Neural progenitor cell (in vitro differentiated cells): ENCODE measurements at places on chromosomes 3 and 15.

DNA sequence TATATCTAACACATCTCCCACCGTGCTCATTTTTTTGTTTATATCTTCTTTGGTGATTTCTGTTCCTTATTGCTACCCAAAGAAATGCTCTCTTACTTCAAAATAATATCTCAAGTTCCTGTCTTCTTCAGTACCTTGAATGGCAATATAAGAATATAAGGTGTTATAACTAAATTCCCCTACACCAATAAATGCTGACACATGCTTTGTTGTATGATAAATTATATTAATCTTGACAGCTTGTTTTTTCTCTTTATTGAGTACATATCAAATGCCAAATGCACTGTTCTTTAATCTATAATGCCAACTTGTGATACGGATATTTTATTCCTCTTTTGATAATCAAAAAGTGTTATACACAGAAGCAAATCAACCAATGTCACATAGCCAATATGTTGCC, 540.3 kb downstream of the PYDC2 start:
- no peak for DNase-seq

- no peak for DNase-seq
Measured at GRCh38 chr15:66981771-66982170, 83.6 kb upstream of the SMAD3 start.

GRCh38 chr3:98457543-98457942, 5.5 kb upstream of the OR5K1 start:
- no peak for DNase-seq

GRCh38 chr3:39405687-39406367, 693 bp upstream of the RPSA start:
- DNase-seq = no peak

DNA sequence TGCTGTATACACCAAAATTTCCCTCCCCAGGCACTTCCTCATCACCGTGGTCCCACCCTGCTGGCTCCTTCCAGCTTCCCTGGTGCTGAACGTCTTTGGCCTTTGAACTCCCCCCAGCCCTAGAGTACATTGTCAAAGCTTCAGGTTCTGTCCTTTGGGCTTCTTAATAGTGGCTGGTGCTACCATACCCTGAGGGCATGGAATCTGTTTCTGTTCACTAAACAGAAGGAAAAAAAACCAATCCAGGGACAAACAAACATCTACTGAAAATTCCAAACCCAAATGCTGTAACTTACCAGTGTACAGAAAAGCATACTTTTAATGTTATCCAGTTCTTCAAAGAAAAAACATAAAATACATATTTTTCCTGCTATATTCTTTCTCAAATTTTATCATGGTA, 148.7 kb downstream of the MYLK start:
- DNase-seq = no peak

- no peak for DNase-seq
Measured at GRCh38 chr15:60912984-60913697, 316.0 kb downstream of the RORA start.

DNA sequence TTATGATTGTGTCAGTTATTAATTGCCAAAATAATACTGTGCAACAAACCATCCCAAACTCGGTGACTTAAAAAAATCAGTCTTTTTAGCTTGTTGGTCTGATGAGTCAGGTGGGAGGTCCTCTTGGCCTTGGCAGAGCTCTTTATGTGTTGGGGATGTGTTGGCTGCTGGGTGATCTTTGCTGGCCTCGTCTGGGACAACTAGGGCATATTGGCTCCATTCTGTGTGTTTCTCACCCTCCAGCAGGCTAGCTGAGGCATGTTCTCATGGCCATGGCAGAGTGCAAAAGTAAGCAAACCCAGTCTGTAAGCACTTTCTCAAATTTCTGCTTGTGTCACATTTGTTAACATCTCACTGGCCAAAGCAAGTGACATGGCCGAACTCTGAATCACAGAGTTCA, 251.6 kb downstream of the RPLP1 start:
- no peak for DNase-seq

- DNase-seq = no peak
Measured at GRCh38 chr15:63218100-63218808, 28.8 kb downstream of the RAB8B start.

GRCh38 chr15:67769497-67770357, 55.6 kb upstream of the SKOR1 start:
- no peak for DNase-seq

DNA sequence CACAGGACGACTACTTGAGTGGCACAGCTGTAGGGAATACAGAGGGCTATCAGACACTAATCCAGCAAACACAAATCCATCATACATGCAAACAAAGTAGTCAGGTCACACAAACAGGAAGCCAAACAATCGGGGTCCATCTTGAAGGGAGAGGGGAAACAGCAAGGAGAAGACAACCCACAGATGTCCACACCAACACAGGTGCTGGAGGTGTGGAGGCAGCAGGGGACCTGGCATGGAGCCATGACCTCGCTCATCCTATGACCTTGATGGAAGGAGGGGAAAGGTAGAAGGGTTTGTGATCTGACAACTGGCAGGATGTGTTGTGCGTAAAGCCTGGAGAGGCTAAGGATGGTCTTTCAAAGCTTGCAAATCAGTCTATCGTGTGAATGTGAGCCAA, 39.9 kb upstream of the SKOR1 start:
- DNase-seq = no peak

DNA sequence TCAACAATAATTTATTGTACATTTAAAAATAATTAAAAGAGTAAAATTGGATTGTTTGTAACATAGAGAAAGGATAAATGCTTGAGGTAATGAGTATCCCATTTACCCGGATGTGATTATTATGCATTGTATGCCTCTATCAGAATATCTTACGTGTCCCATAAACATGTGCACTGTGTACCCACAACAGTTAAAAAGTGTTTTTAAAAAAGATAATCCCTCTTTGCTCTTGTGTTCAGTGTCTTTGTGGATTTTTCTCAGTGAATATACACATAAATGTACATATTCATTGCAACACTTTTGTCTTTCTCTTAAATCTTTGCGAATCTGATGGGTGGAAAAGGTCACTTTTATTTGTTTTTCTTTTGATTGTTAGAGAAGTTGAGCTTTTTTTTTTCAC, 20.4 kb downstream of the YEATS2 start:
- DNase-seq = no peak

DNA sequence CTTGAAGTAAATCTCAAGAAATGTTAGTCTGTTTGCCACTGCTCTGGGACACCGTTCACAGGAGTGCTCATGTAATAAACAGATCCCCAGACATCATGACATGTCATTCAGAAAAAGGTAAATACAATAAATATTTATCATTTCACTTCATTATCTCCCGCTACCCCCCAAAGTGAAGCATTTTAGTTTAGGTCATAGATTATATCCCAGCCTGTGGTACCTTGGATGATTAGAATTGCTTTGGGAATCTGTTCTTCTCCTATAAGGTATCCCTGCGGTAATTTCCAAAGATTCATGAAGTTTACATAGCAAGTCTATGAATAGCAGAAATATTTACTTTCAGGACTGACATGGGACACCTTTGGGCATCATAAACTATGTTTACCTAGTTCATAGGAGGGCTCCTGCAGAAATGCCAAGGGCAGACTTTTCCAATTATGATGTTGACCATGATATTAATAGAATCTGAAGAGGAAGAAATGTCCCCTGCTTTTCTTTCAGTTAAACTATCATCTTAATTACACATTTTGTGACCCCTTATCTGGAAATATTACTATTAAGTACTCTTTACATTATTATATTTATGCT, 268.0 kb downstream of the NAALADL2 start:
- DNase-seq = no peak

- DNase-seq = no peak
Measured at GRCh38 chr3:700514-700913, 392.3 kb upstream of the CNTN6 start.

- DNase-seq = no peak
Measured at GRCh38 chr3:15766406-15766805, 31.4 kb downstream of the ANKRD28 start.

DNA sequence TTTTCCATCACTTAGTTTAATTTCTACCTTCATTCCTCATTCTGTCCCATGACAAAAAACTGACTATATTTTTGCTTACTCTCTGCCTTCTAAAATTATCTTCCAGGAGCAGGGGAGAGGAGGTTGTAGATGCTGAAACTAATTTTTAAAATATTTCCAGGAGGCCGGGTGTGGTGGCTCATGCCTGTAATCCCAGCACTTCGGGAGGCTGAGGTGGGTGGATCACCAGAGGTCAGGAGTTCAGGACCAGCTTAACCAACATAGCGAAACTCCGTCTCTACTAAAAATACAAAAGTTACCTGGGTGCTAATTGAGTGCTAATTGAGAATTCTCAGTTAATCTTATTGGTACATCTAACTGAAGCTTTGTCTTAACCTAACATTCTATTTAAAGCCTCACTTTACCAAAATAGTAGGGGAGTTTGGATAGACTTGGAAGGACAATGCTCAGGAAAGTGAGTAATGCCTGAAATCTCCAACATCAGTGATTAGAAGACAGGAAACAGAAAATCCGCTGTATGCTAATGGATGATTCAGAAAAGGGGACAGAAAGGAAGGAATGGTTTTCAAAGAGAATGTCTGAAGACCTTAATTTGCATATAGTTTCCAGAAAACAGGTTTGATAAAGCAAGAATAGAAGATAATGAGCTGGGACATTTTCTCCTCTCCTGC, 336.1 kb downstream of the GBE1 start:
- no peak for DNase-seq

DNA sequence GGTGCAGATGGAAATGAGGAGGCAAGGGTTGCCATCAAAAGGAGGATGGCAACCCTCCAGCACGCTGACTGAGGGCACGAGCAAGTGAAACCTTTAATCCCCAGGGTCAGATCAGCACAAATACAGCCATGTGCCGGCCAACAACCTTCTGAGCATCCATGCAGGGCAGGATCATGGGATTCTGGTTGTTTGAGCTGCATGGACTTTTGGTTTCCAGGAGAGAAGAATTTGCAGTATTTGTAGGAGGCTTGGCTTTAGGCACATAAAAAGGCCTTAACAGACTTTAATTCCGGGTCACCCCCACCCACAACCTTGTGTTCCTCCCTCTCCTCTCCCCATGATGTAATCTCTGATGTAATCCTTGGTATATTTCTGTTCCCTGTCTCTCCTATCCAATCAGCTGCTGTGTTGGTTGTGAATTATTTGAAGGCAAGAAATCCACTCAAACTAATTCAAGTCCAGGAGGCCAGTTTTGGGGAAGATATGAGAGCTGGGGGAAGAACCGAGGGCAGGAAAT, 254.3 kb downstream of the SHQ1 start:
- no peak for DNase-seq

GRCh38 chr3:18134386-18135059, 290.6 kb downstream of the SATB1 start:
- peak; percentile 66 for DNase-seq

DNA sequence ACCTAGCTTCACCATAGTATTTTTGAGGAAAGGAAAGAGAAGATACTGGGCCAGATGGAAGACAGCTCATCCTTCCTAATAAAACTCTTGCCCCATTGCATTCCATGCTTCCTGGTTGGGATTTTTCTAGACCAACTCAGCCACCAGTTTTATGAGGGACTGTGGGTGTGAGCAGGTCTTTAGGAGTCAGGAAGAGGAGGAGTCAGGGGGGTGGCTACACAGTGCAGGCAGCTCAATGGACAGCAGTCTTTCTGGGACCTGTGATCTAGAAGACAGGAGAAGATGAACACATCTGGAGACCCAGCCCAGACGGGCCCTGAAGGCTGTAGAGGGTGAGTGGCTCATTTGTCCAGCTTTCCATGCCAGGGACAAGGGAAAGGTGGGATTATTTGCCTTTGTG, at the start of gene NOX5:
Gene NOX5 (plus strand): TSS at position 242 of the 400 bp plus-strand sequence. CDS start 41 bp downstream, at position 283.
- DNase-seq = no peak

- DNase-seq = no peak
Measured at GRCh38 chr15:73050561-73051295, 1.5 kb upstream of the NEO1 start.

DNA sequence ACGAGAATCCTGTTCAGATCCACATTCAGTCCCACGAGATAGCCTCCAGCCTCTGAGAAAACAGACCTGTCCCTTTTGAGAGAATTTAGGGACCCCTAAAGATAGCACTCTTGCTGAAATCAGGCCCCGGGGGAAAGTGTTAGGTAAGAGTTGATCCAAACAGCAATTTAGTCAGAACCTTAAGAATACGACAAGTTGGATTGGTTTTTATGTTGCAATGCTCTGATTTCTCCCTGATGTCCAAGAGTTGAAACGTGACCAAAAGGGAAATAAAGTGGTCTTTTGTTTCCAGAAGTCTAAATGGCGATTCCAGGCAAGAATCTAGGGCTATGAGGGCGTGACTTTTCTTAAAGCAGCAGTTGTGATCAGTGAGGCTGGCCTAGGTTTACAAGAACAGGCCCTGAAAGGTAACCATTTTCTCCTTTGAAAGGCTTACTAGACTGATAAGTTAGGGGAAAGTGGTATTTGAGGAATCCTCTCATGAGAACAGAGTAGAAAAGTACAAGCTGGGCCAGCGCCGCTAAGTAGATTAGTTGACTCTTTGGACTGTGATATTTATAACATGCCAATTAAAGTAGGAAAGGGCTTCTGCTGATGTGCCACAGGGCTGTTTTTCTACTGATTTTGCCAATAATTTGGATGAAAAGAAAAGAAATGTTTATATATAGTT, 4.9 kb downstream of the MAN2A2 start:
- DNase-seq = no peak

- DNase-seq = no peak
Measured at GRCh38 chr15:26083457-26083856, 220.3 kb upstream of the ATP10A start.

DNA sequence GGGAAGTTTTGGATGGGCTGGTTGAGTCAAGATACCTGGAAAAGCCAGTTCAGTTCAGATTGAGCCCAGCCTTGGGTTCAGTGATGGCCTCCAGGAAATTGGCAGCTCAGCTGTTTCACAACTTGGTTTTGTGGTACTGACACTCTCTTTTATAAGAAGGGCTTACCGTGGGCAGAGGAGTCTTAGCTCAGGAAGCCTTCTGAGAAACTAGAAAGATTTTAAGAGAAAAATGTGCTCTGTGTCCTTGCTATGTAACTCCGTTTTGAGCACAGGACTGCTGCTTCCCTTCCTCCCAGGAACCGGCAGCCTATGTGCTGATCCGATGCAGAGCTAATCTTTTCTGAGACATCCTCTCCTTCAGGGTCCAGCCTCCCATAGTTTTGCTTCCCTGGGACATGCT, 46.6 kb upstream of the RASGRP1 start:
- DNase-seq = no peak

- peak; percentile 53 for DNase-seq
Measured at GRCh38 chr3:197353867-197354567, 55.6 kb upstream of the DLG1 start.

GRCh38 chr15:64092075-64092820, 1.4 kb downstream of the CIAO2A start:
- DNase-seq = no peak

DNA sequence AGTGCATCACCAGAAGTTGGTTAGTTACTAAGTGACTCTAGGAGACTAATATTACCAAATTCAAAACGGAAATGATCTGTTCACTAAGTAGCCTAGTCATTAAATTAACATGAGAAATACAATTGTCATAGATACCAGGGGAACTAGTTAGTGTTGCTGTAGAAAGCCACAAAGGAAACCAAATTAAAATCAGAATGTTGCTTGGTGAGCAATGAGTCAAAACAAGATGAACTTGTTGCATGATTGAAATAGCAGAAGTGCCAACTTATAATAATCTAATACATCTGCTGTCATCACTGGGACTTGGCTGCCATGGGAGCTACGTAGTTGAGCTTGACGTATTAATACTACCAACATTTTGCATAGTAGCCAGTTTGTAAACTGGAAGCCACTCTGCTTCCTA, 458.1 kb downstream of the DIPK2A start:
- DNase-seq = no peak

GRCh38 chr15:88651136-88651732, 12.4 kb downstream of the ISG20 start:
- DNase-seq = no peak
